ENCODE measurements at places on chromosomes 3 and 15.

DNA sequence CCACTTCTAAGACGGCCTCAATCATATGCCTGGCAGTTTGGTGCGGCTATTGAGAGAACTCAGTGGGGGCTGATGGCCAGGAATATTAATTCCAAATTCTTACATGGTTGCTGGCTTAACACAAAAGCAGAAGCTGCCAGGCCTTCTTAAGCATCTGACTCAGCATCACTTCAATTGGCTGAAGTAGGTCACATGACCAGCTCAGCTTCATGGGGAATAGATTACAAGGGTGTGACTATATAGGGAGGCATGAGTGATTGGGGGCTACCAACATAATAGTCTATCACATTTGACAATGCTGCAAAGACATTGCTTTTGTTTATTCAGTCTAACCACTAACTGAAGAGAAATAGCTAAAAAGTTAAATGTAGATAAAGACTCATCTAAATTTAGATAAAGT lies 101.6 kb upstream of the ANKRD28 start:
- peak; percentile 52 for DNase-seq

DNA sequence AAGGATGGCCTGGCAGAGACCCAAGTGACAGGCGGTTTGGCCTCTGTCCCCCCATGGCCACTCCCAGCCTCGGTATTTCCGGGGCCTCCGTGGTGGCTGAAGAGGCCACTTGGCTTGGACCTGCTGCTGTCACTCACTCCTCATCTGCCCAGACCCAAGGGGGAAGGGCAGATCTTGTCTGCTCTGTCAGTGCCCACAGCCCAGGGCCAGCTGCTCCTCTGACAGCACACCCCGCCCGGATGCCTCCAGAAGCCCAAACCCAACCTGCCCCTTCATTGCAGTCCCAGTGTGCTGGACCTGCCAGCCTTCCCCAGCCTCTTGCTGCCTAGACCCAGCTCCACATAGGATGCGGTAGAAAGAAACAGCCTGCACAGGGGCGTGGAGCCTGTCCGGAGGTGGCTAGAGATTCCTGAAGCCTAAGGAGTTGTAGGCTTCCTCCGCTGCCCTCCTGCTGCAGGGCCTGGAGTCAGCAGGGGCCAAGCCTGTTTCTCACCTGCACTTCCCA lies 52.0 kb downstream of the MAGEF1 start:
- DNase-seq: peak; percentile 37

DNA sequence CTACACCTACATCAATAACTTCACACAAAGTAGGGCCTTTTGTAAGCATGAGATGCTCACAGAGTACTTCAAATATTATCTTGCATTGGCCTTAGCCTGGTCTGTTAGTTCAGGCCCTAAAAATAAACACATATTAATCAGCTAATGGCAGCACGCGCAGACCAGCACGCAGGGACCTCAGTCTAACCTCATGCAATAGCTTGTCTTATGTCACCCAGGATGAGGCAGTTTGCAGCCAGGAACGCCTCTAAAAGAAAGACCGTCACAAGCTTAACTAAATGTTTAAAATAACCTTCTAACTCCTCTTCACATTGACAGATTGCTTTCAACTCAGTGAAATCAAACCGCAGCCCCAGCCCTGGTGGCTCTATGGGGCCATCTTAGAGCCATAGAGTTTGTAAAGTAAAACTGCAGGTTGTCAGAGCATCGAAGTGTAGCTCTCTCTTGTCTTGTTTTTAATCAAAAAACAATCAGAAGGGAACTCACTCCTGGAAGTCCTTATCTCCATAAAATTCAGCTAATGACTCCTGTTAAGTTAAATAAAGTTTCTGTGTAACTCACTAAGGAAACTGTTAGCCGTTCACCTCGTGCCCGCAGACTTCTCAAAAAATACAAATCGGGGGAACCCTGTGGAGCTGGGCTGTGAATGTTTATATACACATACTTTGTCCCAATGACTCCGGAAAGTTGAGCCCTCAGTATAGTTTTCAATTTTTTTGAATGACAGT lies 212.6 kb downstream of the CDIN1 start:
- no peak for DNase-seq

GRCh38 chr15:82186719-82187406 lies 75.7 kb downstream of the EFL1 start:
- DNase-seq: no peak

- no peak for DNase-seq
These were observed 45.8 kb downstream of the CHP1 start for GRCh38 chr15:41276831-41277230.

DNA sequence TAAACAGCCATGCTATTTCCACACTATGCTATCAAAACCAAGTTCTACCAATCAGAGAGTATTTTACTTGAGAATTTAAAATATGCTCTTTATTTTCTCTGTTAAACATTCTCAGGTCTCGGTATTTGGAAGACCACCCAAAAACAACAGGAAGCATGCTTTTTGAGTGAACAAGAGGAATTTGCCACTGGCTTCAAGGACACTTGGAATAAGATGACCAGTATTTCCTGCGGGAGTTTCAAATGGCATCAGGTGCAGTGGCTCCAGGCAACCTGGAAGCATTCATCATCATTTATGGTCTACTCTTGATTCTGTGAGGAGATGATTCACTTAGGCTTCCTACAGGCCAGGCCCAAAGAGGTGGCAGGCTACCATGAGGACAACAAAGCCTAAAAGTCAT lies 305.7 kb upstream of the ATP11B start:
- no peak for DNase-seq

DNA sequence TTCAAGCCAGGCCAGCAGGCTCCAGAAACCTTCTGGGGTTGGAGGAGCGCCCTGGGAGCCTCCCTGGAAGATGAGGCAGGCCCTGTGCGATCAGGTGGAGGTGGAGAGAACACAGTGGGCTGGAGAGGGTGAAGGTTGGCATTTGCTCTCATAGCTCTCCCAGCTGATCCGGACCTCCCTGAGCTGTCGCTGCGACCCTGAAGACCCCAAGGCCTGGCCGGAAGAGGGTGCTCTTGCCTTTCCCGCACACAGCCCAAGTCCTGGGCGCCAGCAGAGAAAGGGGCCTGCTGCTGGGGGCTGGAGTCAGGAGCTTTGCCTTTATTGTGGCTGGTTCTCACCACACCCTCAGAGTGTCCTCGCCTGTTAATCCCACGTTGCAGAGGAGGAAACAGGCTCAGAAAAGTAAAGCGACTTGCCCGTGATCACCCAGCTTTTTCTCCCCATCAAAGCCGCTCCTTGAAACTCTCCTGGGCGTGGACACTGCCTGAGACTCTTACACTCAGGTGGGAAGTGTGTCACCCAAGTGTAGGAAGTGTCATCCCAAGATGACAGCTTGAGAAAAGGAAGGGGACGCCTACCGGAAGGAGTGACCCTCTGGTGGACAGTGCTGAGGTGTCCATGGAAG lies 8.6 kb upstream of the RPL29 start:
- DNase-seq: peak; percentile 72

DNA sequence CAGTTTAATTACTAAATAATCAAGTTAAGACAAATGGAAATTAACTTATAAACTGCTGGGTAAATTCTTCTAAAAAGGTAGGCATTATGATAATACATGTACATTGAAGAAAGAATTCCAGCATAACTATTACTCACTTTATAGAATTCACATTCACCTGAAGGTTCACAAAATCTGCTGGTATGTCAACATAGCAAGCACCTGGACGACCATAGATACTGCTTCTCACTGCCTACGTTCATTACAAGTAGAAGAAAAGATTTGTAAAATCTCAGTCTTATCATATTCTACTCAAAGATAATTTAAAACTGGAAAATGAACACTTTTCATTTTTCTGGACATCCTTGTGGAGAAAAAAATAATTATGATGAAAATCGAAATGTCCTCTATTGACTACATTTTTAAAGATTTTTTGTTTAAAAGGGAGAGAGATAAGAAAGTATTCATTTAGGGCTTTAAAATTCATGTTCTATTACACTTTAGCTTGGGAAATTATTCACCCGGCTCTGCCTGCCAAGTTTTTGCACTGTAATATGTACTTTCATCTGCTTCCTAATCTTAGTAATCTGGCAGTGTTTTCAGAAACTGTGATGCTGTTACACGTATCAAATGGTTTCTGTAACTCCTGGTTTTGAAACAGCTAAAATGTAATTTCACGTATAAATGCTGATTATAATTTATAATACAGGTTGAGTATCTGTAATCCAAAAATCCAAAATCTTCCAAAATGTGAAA lies 16.1 kb downstream of the HACL1 start:
- peak; percentile 17 for DNase-seq

GRCh38 chr3:45332901-45333407 lies 55.4 kb upstream of the LARS2 start:
- no peak for DNase-seq

DNA sequence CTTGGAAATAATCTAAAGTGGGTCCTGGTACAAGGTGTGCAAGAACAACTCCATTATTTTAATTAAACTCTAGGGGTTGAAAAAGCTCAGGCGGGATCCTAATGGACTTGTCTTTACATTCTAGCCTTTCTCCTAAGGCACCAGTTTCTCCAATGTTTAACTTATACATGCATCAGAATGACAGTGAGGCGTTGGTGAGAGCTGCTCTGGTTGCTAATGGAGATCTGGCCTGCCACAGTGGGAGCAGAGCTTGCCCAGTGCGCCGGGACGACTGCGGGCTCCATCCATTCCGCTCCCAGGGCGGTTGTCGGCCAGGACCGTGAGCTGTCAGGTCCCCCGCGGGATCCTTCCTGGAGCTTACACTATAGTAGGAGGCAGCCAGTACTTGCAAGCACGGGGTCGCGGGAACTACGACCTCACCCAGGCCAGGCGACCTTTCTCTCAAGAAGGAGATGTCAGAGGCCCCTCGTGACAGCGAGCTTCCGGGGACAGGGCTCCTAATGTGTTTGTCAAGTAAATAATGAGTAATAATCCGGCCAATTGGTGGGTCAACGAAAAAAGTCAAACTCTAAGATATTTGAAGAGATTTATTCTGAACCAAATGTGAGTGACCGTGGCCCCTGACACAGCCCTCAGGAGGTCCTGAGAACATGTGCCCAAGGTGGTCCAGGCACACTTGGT lies 991 bp upstream of the HIGD1A start:
- peak; percentile 15 for DNase-seq

- no peak for DNase-seq
These were observed 51.8 kb upstream of the FURIN start for GRCh38 chr15:90816401-90817116.

GRCh38 chr15:68268405-68268804 lies 9.1 kb upstream of the FEM1B start:
- DNase-seq: no peak

GRCh38 chr3:38477839-38478450 lies 18.2 kb upstream of the EXOG start:
- DNase-seq: no peak

DNA sequence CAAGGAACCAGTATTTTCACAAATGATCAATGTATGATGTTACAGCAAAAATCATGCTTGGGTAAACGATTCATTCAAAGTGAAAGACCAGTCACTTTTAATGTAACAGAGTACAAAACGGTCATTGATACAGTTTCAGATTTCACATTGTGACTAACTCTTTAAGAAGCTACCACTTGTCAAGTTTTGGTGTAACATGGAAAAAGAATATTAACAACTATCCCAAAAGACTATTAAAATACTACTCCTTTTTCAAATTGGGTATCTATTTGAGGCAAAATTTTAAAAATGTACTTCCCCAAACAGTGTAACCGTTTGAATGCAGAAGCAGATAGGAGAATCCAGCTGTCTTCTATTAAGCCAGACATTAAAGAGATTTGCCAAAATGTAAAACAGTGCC lies 31.7 kb downstream of the AKAP13 start:
- no peak for DNase-seq

GRCh38 chr3:172914854-172915253 lies 164.3 kb downstream of the ECT2 start:
- DNase-seq: no peak
